Activated naive CD4-positive, alpha-beta T cell treated with Interleukin-2 at 50 U/mL for 16 hours (primary cell): ENCODE measurements at places on chromosomes 2 and 18.

- DNase-seq = no peak
Measured at GRCh38 chr18:9513971-9514512, 38.7 kb downstream of the RALBP1 start.

DNA sequence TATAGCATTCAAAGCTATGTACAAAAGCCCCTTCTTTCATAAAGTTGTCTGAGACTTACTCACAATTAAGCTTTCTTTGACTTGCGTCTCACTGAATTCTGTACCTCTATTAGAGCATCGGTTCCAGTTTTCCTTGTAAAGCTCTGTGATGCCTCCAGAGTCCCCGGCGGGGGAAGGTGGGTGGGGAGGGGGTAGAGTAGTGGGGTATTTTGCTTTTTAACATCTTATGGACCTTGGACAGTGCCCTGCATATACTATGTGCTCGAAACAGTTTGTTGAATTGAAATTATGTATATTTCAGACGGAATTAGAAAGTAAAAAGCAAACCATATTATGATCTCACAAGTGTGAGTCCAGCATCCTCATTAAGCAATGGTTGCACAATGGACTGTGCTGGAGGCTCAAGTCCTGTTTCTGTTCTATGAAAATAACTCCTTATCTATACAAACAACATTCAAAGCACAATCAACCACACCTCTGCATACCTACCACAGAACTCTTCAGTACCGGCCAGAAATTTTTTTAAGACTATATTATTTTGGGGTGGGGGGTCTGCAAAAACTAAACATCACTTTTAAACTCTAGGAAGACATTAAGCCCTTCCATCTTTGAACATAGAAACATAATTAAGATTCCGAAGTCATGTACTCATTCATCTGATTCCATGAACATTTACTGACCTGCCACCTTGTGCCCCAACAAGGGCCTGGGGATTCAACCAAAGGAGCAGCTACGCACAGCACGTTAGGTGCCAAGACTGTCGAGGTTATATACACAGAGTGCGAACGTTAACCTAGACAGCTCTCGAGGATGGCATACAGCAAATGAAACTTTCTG is 908 bp downstream of the STAT1 start:
- peak; percentile 28 for DNase-seq

DNA sequence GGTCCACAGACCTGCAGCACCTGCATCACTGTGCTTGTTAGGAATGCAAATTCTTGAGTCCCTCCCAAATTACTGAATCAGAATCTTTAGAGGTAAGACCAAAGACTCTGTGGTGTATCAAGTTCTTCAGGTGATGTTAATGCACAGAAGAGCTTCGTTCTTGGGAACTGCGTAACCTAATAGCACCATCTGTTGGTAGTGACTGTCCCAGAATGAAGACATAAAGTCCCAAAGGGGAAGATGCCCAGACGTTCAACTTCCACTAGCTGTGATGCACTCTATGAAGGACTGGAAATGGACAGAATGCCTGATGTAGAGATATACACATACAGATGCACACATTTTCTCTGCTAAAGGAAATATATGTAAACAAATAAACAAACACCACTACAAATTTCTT is 576.0 kb downstream of the LRP1B start:
- DNase-seq = no peak

DNA sequence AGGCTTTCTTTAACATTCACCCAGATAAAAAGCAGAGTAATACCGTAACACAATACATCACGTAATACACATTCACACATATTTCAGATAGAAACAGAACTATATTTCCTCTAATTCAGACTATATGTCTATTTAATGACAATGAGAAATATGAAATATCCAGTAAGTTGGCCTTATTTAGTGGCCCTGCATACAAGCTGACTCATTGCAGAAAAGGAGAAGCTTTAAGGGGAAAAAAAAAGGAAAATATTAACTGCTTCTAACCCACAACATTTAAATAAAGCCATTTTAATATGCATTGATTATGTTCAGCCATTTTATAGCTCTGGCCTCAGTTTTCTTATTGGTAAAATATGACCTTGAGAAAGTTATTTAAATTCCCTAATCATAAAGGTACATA is 94.8 kb downstream of the PPP1R1C start:
- DNase-seq = no peak

DNA sequence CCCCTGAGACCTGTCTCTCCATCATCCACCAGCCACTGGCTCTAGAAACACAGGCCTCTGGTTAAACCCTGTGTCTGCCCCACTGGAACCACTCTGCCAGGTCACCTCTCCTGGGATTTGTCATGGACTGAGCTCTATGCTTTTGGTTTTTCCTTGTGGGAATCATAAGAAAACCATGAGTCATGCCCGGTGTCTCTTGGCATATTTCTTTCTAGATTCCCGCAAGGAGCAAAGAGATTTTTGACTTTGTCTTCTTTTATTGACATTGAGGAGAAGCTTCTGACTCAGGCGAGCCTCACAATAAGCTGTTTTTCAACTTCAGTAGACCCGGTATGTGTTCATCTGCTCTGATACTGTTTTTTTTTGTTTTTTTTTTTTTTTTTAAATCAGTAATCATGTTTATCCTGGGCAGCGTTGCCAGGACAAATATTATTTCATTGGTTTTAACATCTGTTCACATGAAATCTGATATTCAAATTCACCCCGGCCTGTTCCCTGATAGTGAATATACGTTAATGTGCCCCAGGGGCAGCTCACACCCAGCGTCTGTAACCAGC is 207.1 kb downstream of the ACKR3 start:
- no peak for DNase-seq
